Endothelial cell of umbilical vein (primary cell): ENCODE measurements at places on chromosomes 6 and 20.
A peak's percentile ranks its signal among the peaks of the same experiment; 100 is the strongest.

DNA sequence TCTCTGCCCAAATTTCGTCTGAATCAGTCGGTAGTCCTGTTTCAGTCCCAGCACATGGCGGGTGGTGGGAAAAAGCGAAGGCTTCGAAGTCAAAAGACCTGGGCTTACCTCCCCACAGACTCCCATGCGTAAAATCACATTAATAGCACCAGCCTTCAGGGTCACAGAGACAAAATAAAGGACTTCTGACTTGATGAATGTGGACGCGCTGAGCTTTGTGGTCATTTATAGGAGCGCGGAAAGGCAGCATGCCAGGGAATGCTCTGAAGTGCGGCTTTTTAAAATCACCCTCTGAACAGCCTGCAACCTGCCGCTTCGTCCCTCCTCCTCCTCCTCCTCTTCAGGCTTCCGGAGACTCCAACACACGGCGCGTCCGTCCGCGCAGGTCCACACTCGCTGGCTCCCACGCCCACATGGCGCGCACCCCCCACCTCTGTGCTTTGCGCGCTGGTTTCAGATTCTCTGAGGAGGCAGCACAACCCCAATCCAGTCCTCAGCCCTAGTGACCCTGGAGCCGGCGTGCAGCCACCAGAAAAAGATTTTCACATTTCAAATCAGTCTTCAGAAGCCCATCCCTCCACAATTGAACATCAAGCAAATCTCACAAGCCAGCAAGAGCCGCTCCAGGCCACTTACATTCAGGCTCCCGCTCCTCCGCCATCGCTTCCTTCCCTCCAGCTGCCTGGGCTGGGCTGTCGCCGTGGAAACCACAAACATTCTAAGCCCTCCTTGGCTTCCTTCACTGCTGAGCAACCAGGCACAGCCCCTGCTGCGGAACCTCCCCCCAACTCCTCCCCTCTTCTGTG, at the start of gene C6orf118:
Gene C6orf118 (minus strand): TSS at position 680 of the 806 bp plus-strand sequence. CDS start 19 bp downstream, at position 661.
- peak; percentile 58 for DNase-seq

GRCh38 chr6:33781131-33781975, 7.6 kb downstream of the LEMD2 start:
- peak; percentile 92 for DNase-seq

DNA sequence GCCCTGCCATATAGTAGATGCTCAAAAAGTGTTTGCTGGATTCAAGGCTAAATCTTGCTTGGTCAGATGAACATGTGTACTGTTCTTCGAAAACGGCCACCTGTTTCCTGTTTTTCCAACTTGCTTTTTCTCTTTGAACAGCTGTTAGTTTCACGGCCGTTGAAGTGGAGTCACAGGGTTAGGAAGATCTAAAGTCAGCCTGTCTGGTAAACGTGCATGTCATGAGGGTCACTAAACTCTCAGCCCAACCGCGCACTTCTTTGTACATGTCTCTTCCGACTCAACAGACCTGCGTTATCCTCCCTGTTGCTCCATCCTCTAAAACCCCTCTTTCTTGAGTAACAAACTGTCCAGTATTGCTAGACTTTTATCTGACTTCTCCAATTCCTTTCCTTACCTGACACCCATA, 93.2 kb upstream of the MAN1A1 start:
- DNase-seq = peak; percentile 21

DNA sequence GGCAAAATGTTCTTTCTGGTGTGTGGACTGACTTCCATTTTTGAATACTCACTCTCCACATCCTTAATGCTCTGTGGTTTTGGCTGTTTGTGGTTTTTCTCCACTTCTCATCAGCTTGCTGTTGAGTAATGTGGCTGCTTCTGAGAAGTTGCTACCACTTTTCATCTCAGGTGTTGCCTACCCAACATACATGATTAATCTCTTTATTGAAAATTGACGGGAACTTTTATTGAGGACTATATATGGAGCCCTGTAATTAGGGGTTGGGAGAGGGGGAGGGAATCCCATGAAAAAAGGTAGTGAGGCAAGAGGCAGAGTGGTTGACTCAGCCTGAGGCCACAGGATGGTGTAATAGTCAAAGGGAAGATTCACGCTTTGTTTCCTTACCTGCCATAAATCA, 17.6 kb downstream of the IL22RA2 start:
- no peak for DNase-seq

DNA sequence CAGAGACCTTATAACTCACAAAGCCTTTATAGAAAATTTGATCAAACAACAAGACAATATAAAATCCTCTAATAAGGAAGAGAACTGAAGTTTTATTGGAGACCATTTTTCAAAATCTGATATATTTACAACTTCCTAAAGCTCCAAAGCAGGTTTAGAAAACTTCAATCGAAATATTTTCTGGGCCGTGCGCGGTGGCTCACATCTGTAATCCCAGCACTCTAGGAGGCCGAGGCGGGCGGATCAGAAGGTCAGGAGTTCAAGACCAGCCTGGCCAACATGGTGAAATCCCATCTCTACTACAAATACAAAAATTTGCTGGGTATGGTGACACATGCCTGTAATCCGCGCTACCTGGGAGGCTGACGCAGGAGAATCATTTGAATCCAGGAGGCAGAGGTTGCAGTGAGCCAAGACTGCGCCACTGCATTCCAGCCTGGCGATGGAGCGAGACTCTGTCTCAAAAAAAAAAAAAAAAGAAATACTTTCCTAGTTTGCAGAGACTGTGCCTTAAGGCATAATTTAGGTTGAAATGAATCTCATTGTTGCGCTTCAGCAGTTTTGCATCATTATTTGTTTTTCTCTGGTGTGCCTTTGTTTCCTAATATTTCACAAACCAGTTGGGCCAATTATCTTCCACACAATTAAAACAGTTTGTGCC, 60.6 kb upstream of the ASIP start:
- DNase-seq = no peak

GRCh38 chr6:79146421-79146820, 68.4 kb upstream of the PHIP start:
- no peak for DNase-seq

- DNase-seq = no peak
Observed at GRCh38 chr6:64083261-64083660, 447.7 kb downstream of the PHF3 start.

GRCh38 chr6:18019539-18020534, 32.4 kb upstream of the KIF13A start:
- DNase-seq = no peak

- DNase-seq = no peak
Observed at GRCh38 chr6:98124171-98124570, 710.2 kb upstream of the POU3F2 start.

DNA sequence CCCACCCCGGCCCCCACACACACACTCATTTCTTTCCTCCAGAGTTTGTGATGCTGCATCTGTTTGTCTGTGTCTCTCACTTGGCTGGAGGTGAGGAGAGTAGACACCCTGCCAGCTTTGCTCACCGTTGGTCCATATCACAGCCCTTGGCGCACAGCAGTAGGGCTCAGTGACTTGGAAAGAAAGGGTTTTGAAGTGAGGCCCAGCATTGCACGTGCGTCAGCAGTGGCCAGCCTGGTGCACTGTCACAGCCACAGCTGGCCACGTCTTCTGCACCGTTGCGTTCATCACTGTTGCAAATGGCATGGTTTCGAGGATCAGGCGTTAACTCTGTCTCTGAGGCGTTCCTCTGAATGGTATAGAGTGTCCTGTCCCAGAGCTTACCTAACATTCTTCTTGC, 3.7 kb downstream of the WFDC5 start:
- no peak for DNase-seq

DNA sequence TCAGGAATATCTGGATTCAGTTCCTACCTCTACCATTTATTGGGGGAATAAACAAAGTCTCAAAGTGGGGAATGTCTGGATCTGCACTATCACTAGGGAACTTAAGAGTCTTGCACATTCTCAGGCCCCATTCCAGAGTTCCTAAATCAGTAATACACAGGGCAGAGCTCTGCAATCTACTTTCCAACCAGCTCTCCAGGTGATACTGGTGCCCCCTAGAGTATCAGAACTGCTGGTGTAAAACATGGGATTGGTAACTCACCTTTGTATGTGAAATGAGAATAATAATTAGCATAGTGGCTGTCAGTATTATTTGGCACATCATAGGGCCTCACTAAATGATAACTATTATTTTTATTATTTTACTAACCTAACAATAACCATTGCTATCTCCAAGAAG, 278.8 kb upstream of the IMPG1 start:
- no peak for DNase-seq

DNA sequence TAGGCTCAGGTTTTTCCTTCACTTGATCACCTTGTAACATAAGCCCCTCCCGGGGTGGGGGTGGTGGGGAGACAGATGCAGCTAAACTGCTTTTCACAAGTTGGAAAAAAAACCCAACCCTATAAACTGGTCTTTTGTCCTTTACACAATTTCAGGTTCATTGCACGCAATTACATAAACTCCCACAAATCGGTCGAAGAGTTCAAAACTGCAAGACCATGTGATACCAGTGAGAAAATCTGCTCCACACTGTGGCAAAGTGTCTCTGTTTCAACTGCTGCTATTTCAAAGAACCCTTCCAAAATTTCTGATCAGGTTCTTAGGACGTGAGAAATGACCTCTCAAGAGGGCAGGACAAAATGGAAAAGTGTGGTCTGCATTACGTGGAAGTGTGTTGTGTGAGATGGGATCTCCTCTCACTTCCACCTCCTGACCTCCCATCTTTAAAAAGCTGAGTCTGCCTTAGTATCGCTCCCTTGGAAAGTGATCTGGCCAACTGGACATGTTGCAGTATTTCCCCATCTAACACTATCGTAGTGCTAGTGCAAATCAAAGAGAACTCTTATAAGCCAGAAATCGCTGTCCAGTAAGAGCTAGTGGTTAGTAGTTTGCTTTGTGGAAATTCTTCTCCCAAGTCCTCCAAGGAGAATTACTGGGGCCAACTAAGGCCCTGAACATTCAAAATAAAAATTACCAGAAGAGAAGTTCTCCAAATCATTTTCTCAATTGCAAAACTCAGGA, 60.1 kb downstream of the PRND start:
- DNase-seq = no peak

DNA sequence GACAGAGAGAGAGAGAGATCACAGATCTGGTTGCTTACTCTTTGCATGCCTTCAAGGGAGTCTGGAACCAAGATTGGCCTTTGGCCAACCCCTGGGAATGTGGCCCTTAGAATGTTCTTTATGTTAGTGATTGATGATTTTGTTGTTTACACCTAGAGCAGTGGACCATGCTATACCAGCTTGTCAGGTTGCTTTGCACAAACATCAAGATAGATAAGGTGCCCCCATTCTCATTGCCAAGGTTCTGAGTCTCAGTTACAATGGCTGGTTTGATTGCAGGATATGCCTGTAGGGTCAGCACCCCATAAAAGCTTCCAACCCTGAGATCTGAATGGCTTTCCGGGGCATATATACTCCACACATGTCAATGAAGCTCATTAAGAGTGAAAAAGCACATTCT, 53.5 kb upstream of the SLC2A12 start:
- no peak for DNase-seq
